A673 (cell line): ENCODE measurements at places on chromosomes 13 and 19.

DNA sequence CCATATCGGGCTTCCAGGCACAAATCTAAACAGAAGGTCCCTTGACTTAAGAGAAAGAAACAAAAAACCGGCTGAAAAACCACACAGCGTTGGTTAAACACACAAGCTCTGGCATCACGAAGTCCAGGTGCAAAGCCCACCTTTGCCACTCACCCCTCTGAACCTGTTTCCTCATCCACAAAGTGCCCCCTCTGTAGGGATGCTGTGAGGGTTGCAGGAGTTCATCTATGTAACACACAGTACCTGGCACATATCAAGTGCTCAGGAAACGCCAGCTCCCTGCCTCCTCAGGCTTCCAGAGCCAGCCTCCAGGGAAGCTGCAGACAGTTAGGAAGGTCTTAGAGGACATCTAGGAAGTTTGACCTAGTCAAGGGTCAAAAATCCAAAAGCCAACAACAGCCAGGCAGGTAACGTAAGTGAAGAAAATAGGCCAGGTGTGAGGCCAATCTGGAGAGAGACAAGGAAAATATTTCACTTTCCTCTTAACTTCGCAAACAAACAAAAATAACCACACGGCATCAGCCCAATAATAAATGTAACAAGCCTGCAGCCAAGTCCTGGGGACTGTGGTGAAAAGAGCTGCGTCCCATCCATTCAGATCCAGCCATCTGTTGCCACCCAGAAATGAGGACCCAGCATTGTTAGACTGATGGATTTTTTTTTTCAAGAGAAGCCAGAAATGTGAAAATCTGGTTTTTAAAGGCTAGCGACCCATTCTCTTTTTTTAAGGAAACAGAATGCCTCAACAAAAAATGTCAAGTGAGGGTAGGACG, 10.0 kb downstream of the KDELR1 start:
- no peak for DNase-seq

DNA sequence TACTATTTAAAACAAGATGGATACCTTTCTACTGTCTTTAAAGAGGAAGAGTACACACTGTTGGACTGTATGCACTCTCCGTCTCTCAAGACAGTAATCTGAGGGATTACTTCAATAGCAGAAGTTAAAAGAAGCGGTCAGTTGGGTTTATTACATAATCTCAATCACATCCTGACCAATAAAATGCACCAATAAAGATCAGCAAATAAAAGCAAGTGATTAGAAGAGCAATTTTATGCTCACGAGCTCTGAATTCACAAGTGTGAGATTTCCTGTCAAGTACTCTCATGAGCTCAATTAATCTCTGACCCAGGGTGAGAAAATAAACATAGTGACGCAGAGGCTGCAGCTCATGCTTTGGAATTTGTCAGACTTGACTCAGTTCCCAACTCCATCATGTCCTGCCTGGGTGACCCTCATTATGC, 12.2 kb downstream of the ABCC4 start:
- DNase-seq: no peak

DNA sequence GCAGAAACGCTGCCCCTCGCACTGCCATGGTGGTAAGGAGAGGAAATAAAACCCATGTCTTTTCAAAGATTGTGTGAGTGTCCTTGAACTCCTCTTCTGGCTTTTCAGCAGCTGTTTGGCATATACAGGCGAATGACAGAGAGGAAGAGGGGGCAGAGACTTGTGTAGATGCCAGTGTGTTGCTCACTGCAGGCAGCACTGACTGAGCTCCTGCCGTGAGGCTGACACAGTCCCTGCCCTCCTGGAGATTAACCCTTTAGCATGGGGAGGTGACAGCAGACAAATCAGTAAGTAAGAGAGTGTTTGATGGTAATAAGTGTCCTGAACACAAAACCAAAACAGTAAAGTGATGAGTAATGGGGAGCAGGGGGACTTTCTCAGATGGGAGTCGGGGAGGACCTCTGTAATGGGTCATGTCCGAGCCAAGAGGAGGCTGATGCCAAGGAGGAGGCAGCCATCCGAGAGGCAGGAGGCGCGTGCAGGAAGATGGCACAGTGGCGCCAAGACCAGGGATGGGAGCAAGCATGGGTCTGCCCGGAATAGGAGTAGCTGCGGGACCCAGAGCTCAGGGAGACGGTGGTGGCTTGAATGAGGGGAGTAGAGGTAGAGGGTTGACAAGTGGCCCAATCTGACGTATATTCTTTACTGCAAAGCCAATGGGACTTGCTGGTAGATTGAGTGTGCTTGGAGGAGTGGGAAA, 182.2 kb downstream of the FOXO1 start:
- DNase-seq: no peak

GRCh38 chr13:46667687-46668281, 114.8 kb downstream of the LRCH1 start:
- DNase-seq: no peak

- peak; percentile 43 for DNase-seq
Measured at GRCh38 chr19:12880551-12881171, 588 bp downstream of the DNASE2 start.

GRCh38 chr19:5089283-5089682, 120.4 kb downstream of the KDM4B start:
- no peak for DNase-seq

DNA sequence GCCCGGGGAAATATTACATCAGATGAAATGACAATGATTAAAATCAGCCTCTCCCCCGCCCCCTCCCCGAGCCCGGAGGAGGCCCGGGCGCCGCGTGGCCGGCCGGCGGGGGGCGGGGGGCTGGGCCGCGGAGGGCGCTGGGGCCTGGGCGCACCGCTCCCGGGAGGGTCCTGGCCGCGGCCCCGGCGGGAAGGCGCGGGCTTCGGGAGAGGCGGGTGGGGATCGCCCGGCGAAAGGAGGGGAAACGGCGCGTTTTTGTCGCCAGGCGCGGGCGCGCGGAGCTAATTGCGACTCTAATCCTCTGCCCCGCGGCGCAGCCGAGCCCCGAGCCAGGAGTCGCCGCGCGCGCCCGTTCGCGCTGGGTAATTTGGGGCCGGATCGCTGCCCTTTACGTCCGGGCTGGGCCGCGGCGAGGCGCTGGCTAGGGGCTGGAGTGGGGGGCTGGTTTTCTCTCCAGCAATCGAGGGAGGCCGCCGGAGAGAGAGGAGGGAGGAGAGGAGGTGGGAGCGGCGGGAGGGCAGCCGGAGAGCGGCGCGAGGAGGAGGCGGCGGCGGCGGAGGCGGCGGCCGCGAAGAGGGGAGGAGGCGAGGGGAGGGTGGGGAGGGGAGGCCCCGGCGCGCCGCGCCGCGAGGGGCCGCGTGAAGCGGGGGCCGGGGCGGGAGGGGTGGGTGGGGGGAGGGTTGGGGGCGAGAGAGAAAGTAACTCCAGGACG, at the start of gene KCTD15:
Gene KCTD15, plus strand, starts transcription at position 707 of the 712 bp plus-strand sequence. CDS start 3,585 bp downstream, outside the sequence.
- peak; percentile 61 for DNase-seq

DNA sequence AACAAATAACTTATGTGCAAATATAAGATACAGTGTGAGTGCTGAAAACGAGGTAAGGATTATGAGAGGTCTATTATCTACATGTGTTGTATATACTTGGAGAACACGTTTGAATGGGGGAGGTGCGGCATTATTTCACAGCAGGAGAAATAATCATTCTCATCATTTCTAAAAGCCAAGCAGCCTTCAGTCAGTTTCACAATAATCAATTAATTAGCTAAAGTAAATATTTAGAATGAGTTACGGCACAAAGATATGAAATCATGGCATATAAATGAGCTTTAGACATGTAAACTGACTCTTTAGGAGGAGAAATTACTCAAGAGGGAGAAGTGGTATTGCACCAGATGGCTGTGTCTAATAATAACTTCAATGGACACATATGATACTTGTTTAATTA, 366.6 kb downstream of the DNAJC15 start:
- no peak for DNase-seq

GRCh38 chr13:70841240-70842061, 733.2 kb upstream of the KLHL1 start:
- DNase-seq: no peak

DNA sequence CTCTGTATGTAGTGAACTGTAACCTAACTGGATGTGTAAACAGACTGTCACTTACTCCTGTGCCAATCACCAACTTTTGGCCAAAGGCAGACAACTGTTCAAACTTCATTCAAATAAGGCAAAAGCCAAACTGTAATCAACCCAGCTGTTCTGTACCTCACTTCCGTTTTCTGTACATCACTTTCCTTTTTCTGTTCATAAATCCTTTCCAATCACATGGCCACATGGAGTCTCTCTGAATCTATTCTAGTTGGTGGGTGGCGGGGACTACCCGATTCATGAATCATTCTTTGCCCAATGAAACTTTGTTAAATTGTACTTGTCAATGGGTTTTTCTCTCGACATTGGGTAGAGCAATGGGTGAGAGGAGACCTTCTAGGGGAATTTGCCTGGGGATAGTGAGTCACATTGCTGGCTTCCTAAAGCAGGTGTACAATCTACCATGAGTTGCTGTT, 178.3 kb upstream of the RFC3 start:
- no peak for DNase-seq

DNA sequence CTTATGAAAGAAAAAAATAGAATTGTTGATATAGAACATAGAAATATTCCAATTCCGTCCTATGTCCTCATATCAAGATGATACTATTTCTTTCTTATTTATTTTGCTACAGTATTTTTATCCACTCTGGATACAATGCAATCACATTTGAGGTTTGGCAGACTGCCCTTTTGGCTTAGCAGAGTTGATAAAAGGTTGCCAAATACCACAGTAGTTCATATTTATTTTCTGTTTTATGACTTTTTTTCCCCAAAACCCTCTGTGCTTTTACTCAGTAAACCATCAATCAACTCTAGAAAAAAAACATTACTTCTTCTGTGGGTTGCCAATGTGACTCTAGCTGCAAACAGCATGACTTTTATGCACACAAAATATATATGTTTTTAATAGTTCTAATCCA, 424.5 kb downstream of the PCDH9 start:
- DNase-seq: no peak

DNA sequence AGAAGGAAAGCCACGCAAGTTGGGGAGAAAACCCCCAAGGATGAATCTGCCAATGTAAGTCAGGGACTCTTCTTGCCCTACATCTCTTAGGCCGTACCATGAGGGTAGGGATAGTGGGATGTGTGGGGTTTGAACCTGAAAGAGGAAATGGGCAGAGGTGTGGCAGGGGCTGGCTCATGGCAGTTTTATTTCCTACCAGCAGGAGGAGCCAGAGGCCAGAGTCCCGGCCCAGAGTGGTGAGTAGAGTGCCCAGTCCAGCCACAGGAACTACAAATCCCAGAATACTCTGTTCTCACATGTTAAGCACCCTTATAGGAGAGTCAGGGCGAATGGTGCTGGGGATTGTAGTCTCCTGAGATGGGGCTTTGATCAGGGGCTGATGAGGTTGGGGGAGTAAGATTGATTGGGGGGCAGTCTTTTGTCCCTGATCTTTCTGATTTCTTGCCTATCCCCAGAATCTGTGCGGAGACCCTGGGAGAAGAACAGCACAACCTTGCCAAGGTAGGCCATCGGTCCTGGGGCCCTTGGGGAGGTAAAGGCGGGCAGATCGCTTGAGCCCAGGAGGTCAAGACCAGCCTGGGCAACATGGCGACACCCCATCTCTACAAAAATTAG, 16.5 kb downstream of the VASP start:
- DNase-seq: peak; percentile 93

- no peak for DNase-seq
Measured at GRCh38 chr19:10112037-10112761, 706 bp downstream of the P2RY11 start.

GRCh38 chr19:42121656-42122069, 10.6 kb downstream of the POU2F2 start:
- DNase-seq: peak; percentile 57

DNA sequence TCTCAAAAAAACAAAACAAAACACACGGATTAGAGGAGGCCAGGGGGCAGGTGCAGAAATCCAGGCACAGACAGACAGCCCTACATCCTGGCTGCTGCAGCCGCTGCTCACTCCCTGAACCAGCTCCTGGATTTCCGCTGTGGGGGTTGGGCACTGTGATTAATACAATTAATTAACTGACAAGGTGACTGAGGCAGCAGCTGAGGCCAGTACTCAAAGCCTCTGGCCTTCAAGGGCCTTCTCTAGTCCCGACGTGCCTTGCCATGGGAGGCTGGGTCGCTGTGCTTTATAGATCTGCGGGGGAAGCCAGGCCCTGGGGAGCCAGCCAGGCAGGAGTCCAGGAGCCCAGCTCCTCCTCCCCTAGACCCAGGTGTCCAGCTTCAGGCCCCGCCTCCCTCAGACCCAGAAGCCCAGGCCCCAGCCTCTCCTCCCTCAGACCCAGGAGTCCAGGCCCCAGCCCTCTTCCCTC, 4.6 kb downstream of the NECTIN2 start:
- no peak for DNase-seq

DNA sequence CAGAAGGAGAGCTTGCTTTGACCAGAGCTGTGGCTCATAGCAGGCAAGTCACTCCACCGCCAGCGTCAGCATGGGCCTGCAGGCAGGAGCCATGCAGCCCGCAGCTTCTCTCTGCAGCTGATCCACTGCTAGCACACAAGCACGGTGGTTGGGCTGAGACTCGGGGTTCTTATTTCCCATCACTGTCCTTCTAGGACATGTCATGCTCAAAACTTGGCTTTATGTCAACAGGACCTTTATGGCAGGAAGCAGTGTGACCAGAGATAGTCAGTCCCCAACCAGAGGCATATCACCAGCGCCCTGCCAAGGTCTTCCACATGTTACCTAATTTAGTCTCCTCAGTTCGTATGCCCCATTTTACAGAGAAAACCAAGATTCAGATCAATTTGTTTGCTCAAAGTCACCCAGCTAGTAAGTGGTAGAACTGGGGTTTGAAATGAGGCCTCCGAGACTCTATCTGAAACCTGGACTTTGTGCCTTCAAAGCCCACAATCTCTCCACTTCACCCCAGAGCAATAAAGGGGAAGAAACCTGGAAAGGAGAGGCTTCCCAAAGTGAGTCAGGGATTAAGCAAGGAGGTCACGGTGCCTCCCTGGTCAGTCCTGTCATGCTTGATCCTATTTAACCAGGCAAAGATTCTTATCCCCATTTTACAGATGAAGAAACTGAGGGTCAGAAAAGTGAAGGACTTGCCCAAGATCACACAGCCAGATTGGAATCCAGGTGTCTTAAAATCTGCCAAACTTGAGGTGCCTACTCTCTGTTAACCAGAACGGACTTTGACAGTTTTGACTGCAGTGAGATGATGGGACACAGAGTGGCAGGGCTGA, 5.1 kb downstream of the TMEM272 start:
- DNase-seq: no peak

DNA sequence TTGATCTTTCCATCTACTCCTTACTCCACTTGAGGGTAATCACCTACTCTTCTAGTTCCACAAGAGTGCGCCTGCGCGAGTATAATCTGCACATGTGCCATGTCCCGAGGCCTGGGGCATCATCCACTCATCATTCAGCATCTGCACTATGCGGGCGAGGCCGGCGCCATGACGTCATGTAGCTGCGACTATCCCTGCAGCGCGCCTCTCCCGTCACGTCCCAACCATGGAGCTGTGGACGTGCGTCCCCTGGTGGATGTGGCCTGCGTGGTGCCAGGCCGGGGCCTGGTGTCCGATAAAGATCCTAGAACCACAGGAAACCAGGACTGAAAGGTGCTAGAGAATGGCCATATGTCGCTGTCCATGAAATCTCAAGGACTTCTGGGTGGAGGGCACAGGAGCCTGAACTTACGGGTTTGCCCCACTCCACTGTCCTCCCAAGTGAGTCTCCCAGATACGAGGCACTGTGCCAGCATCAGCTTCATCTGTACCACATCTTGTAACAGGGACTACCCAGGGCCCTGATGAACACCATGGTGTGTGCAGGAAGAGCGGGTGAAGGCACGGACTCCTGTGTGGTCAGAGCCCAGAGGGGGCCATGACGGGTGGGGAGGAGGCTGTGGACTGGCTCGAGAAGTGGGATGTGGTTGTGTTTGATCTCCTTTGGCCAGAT, 2.7 kb upstream of the KLK2 start:
- DNase-seq: no peak
